Hematopoietic multipotent progenitor cell treated with erythropoietin and hydrocortisone succinate and interleukin-3 and kit ligand, for 4 days (in vitro differentiated cells): ENCODE measurements at places on chromosomes 5 and 9.

DNA sequence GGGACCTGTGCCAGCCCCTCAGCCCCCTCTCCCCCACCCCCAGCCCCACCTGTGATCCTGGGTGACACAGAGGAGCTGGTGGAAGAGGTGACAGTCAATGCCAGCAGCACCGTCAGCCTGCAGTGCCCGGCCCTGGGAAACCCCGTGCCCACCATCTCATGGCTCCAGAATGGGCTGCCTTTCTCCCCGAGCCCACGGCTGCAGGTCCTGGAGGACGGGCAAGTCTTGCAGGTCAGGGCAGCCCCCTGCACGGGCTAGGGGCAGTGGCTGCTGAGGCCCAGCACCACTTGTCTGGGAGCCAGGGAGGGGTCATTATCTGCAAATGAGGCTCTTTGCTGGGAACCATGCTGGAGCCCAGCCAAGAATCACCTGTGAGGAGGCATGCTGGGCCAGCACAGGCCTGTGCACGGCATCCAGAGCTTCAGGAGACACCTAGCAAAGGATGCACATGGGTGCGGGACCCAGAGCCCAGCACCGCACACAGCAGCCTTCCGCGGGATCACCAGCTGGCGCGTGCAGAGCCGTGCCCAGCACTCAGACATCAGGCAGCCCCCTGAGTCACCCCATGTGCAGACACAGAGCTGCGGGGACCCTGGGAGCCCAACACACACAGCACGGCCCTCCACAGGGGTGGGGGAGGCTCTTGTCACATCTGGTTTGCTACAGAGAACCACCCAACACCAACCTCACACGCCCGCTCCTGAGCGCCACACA is 62.0 kb upstream of the ASS1 start:
- no peak for DNase-seq

DNA sequence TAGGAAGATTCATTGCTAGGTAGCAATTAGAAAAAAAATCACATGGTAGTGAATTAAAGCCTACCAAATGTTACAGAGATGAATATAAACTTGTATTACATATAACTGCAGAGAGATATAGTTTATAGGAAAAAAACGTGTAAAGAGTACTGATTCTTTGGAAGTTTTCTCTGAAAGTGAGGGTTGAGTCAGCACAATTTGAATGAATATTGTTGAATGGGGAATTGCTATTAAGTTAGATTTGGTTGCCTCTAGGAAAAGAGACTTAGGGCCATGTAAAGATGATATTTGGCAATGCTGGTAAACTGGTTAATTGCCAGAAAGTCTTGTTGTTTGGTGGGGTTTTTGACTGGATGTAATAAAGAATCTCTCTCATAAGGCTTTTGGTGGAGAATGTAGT is 37.2 kb upstream of the TAL2 start:
- DNase-seq, result no peak

DNA sequence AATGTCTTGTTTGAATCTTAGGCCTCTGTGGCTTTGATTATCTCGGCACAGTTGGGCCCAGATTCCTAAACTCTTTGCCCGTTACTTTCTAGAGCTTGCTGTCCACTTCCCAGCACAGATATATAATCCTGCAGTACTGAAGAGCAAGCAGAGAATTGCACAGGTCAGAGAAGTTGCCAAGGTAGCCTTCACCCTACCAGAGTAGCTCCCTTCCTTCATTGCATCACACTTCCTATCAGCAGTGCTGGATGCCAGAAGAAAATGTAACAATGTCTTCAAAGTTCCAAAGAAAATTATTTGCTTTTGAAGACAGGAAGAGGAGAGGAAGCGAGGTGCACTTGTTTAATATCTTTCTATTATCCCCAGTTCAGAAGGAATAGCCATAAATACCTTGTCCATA is 38.1 kb upstream of the SPATA31D4 start:
- no peak for DNase-seq

GRCh38 chr5:148973455-148973854 is 89.4 kb downstream of the SH3TC2 start:
- DNase-seq, result no peak

DNA sequence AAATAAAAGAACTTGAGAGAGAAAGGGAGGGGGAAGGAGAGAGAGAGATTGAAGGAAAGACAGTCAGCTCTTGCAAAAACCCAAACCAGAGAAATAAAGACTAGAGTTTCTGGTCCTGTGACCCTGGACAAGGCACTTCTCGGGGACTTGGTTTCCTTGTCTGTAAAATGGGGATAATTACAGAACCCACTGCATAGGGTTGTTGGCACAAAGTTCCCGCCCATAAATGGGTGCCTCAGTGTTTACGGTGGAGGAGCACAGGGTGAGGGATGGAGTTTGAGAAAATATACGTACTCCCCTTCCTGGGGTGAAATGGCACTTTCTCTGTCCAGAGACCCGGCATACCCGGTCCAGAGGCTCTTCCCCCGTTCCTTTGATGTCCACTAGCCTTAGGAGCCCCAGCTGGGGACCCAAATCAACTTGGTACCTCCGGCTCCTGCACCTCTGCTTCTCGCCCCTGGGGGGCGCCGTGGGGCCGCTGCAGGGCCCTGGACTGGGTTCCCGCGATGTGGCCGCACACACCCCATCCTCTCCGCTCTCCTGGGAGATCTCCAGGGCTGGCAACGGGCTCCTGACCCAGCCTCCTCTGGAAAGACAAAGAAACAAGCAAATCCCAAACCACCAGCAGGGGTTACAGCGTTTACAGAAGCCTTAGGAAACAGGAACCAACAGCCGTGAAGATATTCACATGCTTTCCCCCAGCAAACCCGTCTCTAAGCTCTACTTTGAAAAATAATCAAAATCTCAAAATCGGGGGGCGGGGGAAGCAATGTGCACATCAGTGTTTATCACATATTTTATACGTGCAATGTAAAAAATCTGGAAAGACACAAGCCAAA is 26.3 kb downstream of the PTGES start:
- peak; percentile 81 for DNase-seq
